ENCODE measurements at places on chromosomes 7 and 10.

DNA sequence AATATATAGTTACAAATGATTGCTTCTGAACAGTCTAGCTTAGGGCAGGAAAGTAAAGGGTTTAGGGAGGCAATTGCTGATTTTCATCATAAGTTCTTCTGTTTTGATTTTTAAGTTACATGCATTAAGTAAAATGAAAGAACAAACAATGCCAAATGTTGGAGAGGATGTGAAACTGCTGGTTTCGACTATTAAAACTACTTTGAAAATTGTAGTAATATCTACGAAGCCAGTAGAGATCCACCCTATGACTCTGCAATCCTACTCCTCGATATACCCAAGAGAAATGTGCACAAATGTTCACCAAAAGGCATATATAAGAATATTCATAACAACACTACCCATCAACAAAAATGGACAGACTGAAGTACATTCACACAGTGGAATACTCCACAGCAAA lies 24.3 kb downstream of the PDZD8 start:
- DNase-seq: no peak

GRCh38 chr7:158958618-158959017 lies 102.3 kb downstream of the DYNC2I1 start:
- no peak for DNase-seq

GRCh38 chr7:121376979-121377378 lies 19.1 kb downstream of the FAM3C start:
- no peak for DNase-seq

GRCh38 chr10:82801289-82801688 lies 926.3 kb downstream of the NRG3 start:
- DNase-seq: no peak

DNA sequence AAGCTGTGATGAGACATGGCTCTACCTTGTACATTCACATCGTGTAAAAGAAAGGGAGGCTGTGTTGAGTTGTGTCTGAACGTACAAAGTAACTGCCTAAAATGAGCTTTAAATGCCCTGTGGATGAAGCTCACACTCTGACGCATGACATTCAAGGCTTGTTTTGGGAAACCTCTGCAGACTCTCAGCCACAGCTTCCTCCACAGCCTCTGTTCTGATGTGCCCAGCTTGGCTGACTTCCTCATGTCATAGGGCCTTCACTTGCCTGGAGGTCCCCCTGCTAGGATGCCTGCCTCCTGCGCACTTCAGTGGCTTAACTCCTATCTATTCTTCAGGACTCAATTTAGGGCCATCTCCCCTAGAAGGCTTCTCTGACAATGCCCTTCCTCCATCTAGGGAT lies 230.0 kb upstream of the HABP2 start:
- no peak for DNase-seq

- no peak for DNase-seq
Observed at GRCh38 chr7:139232377-139232717, 1.3 kb downstream of the UBN2 start.

GRCh38 chr7:70761711-70762328 lies 370.1 kb upstream of the GALNT17 start:
- no peak for DNase-seq

GRCh38 chr7:15305002-15305600 lies 256.7 kb downstream of the AGMO start:
- DNase-seq: no peak

- DNase-seq: no peak
Observed at GRCh38 chr10:6151087-6151977, 51.4 kb upstream of the PFKFB3 start.

GRCh38 chr7:50339990-50340500 lies 35.5 kb downstream of the IKZF1 start:
- no peak for DNase-seq
